ENCODE measurements at places on chromosomes 16 and 17. TPM values are rescaled to one million over a fixed set of nuclear protein-coding genes. Genes with fewer than 3 reads are reported as not detected.

Gene SPN
- total RNA-seq = 27.7 TPM

Gene CDH3
- total RNA-seq = 59.7 TPM

Gene ZNF750
- 3.4 TPM for total RNA-seq

Gene CORO6
- 3.9 TPM for total RNA-seq

Gene PDE6G
- total RNA-seq = 1.3 TPM

Gene USP6
- total RNA-seq = 0.21 TPM

Gene SEZ6L2
- 30.2 TPM for total RNA-seq

DNA sequence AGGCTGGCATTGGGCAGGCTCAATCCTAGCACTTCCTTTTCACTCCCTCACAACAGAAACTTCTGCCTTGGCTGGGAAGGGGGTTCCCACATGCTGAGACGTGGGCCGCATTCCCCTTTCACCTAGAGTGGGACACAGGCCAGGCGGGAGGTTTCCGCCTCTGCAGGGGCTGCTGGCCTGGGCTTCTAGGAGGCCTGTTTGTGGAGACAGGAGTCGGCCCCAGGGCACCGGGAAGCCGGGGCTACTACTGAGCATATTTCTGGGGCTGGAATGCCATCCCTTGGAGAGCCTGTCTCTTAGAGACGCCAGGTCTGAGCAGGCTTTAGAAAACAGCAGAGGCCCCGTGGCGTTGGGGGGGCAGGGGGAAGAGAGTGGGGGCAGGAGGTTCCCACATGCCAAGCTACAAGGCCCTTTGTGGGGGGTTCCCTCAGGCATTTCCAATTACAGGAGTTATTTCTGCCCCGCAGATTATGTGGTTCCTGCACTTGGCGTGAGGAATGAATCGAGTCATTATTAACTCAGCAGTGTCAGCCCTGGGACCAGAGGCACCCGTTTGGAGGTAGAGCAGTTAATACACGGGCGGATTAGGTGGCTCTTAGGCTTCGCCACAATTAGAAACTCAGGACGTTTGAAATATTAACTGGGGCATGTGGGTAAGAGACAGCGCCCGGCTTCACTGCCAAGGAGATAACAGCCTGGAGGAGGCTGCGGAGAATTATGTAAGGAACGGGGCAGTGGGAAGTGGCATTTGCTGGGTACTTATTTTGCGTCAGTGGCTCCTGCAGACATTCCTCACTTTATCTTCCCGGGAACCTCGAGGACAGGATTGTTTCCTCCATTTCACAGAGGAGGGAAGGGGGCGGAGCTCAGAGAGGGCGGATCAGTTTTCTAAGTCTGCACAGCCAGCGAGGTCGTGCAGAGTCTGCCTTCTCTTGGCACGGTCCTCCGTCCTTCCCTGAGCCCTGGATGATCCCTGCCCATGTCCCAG, 162.5 kb downstream of the MAF start:
- no peak for DNase-seq

- no peak for DNase-seq
Measured at GRCh38 chr16:3761375-3762106, 44.2 kb upstream of the TRAP1 start.

GRCh38 chr16:25158401-25158800, 46.9 kb downstream of the LCMT1 start:
- no peak for DNase-seq

- no peak for DNase-seq
Measured at GRCh38 chr16:87794485-87795078, 28.8 kb upstream of the KLHDC4 start.

DNA sequence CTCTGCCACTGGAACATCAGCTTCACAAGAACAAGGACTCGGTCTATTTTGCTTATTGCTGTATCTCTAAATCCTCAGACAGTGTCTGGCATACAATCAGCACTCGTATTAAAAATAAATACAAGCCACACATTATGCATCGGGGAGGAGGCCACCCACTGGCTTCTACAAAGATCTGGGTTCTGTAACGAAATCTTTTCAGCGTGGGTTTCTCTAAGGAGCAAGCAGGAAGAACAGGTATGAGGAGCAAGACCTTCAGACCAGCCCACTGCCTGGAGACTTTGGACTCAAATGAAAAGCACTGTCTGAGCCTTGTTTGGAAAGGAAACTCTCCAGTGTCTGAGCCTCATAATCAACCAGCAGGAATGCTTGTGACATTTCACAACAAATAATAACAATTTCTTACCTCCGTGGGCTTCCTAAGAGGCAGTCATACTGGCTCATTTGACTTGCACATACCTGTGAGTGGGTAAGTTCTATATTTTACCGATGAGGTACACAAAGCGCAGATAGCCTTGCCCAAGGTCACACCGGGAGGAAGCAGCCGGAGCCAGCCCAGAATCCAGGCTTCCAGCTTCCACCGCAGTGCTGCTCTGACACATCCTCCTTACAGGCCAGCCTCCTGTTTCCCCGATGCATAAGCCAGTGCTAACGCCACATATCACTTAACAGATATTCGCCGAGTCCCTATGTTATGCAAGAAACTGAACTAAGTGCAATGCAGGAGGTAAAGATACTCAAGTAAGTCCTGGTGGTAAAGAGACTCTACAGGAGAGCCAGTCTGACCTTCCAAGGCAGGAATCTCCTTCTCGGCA, 118.6 kb upstream of the TNRC6C start:
- peak; percentile 37 for DNase-seq

GRCh38 chr16:3640207-3640606, 14.3 kb upstream of the DNASE1 start:
- no peak for DNase-seq

DNA sequence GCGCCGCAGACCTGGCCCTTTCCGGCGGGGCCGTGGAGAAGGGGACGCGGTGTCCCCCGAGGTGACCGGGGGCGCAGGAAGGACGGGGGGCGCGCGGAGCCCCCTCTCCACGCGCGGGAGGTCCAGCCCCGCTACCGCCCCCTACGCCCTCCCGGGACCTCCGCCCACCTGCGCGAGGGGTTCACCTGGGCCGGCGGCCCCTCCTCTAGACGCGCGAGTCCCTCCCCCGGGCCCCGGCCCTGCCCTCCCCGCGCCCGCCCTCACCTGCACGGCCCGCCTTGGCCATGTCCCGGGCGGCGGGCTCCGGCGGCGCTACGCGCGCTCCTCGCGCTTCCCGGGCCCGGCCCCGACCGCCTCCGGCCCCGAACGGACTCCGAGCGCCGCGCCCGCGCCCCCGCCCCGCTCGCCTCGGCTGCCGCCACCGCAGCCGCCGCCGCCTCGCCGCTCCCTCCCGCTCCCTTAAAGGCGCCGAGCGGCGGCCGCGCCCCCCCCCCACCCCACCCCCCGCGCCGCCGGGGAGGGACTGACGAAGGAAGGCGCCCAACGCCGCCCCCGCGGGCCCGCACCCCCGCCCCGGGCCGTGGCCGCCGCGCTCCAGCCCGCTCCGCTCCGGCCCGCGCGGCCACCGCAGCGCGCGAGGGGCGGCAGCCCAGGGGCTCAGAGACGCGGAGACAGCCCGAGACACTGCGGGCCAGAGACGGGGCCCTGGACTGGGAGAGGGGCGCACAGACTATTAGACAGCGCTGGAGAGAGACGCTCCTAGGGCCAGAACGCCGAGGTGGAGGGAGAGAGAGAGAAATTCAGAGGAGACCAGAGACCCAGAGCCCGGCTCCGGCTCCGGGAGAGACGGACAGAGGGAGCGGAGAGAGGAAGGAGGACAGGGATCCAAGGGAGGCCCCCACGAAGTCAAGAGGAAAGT, at the start of gene PITPNM3:
Gene PITPNM3, minus strand, starts transcription at position 435 of the 919 bp plus-strand sequence. Its CDS starts 149 bp downstream, at position 286.
- peak; percentile 86 for DNase-seq

- no peak for DNase-seq
Measured at GRCh38 chr17:70886648-70887047, 717.3 kb downstream of the KCNJ2 start.

- no peak for DNase-seq
Measured at GRCh38 chr16:5004311-5004710, 29.4 kb downstream of the NAGPA start.

DNA sequence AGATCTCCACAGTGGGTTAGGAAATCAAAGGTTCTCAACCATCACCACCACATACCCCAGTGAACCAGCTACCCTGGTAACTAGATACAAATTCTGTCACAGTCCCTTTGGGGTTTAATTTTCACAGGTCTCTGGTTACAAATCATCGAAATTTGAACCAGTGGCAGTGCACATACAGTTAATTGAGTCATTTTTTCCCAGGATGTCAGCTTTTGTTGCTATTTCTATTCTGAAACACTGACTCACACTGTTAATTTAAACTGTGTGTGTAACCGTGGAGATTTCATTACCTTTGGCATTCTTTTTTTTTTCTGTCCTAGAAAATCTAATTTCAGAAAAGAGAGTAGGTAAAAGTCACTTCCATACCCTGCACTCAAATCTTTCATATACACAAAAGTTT, 511.5 kb downstream of the TOX3 start:
- no peak for DNase-seq

DNA sequence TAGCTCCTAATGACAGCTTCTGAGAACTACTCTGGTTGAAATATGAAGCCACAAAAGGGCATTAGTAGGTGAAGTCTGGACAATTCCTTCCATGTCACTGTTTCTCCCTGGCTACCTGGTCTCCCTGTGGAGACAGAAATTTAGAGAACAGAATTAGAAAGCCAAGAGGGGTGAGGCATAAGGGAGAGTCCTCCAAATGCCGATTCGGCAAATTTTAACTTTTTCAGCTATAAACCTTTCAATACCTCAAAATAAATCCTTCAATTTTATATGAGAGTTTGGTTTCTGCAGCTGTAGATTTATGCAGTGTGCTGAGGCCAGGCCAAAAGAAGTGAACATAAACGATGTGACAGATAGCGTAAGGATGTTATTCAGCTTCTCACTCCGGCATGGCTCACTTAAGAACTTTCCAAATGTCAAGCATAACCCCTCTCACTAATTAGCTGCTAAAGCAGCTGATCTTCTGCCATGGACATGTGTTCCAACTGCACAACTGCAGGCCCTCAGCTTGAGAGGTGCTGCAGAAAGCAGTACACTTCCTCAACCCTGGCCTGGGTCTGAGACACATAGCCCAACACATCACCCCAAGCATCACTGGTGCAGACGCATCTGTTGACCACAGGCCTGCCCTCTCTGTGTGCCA, 247.9 kb upstream of the SOX9 start:
- no peak for DNase-seq

DNA sequence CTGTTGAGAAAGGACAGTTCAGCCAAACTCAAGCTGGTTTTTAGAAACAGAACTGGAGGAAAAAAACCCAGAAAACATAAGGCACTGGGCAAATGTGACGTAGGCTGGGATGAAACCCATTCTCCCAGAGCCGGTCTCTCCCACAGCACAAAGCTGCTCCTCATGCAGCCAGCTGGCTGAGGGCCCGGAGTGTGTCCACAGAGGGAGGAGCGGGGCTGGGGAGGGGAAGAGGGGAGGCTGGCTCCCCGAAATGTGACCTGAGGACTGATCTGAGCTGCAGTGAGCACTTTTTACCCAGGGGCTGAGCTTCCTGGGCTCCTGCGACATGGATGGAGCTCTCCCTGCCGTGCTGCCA, 20.8 kb downstream of the FOXF1 start:
- DNase-seq = peak; percentile 77

GRCh38 chr16:52070341-52071057, 476.4 kb downstream of the TOX3 start:
- no peak for DNase-seq

- no peak for DNase-seq
Measured at GRCh38 chr16:63981639-63982038, 1140.2 kb downstream of the CDH11 start.

- DNase-seq = peak; percentile 49
Measured at GRCh38 chr16:49876716-49877129, 20.8 kb upstream of the ZNF423 start.

Data from left lung (tissue), 14 donors.